ENCODE measurements at places on chromosomes 11 and 22. TPM values are rescaled to one million over a fixed set of nuclear protein-coding genes. Genes with fewer than 3 reads are reported as not detected.

VPREB3 gene
- polyA plus RNA-seq: not detected

USP35 gene
- polyA plus RNA-seq: 4.2 TPM

OR52I1 gene
- polyA plus RNA-seq: not detected

LRP4 gene
- 1.3 TPM for polyA plus RNA-seq

C11orf86 gene
- polyA plus RNA-seq: 0.15 TPM

TP53AIP1 gene
- polyA plus RNA-seq: not detected

C22orf42 gene
- polyA plus RNA-seq: not detected

CDC42EP1 gene
- 36.3 TPM for polyA plus RNA-seq

LSP1 gene
- not detected for polyA plus RNA-seq

PC gene
- polyA plus RNA-seq: 14.3 TPM

SHISAL1 gene
- polyA plus RNA-seq: 0.28 TPM
